ENCODE measurements at places on chromosomes 5 and 9.

- no peak for DNase-seq
Measured at GRCh38 chr9:107213561-107214028, 69.5 kb upstream of the RAD23B start.

DNA sequence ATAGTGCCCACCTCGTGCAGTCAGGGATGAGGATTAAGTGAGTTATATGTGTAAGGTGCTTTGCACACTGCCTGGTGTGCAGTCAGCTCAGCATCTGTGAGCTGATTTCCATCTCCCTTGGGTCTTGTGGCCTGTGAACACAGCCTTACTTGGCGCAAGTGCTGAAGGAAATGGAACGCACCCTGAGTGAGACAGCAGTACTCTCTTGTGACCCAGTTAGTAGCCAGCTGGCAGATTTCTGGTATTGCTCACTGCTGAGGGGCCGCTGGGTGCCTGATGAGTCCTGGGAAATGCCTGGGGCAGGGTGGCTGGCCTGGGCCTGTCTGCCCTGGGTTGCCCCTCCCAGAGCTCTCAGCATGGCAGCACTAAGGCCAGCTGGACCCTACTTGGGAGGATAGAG is 90.9 kb upstream of the BOD1 start:
- no peak for DNase-seq

DNA sequence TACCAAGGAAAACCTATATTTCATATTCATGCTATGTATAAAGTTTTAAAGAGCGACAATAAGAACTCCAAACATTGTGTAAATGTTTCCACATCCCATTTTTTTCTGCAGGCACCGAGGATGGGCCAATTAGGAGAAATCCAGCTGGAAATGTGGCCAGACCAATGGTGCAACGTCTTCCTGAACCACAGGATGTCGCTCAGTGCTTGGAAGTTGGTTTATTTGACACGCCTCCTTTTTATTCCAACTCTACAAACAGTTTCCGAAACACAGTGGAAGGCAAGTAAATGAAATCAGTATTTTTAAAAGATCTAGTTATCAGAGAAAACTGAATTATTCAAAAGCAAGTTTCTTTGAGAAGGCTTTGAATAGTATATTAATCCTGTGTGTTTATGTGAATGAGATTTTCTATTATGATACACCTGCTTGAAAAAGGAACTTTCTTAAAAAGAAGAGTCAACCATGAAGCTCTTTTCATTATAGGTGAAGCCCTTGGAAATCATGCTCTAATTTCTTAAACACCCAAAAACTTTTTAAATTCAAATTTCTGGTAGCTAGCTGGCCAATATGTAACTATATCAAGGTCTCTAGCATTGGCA is 9.1 kb downstream of the TYRP1 start:
- peak; percentile 12 for DNase-seq

DNA sequence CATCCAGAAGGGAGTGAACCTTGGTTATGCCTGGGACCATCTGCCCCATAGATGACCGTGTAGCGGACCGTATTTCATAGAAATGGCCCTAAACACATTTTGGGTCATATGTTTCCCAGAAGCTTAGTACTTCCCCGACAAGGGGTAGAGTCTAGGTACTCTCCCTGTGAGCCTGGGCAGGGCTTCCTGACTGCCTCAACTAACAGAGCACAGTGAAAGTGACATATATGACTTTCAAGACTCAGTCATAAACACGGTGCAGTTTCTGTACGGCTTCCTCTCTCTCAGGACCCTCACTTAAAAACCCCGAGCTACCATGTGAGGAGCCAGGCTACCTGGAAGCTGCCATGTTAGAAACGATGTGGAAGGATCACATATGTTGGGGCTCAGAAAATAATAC is 20.9 kb downstream of the C9orf57 start:
- DNase-seq, result no peak

- DNase-seq, result no peak
Measured at GRCh38 chr5:173915310-173916014, 27.3 kb downstream of the CPEB4 start.

- no peak for DNase-seq
Measured at GRCh38 chr5:155794795-155795194, 532.2 kb upstream of the SGCD start.

DNA sequence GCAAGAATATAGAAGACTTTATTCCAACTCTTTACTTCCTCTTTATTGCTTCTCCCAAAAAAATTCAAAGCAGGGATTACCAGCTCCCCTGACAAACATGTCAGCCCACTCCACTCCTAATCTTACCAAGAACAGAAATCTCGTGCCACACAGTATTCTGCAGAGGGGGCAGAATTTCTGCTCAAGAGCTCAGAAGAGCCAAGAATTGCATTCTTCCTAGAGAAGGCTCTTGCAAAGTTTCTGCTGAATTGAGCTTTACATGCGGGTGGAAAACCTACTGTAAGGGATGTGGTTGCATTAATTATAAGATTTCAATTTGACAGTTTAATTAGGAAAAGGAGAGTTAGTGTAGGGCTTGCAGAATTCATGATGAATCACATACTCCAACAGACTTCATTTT is 428.5 kb downstream of the CETN3 start:
- DNase-seq, result no peak

- no peak for DNase-seq
Measured at GRCh38 chr5:137366526-137366925, 132.6 kb downstream of the SPOCK1 start.

DNA sequence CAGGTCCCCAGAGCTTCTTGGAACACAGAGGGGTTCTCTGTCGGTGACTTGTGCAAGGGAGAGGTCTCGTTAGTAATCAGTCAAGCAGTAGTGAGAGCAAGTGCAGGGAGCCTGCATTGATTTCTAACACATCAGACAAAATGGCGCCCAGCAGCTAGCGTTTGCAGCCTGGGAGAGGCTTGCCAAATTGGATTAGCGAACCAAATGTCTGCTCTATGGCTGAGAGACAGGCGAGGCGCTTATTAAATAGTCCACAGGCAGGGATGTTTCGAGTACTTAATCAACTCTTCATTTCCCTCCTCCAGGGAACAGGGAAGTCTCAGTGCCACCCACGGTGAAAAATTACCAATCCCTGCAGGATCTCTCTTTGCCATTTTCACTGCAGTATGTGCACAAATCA is 131.4 kb upstream of the SHB start:
- no peak for DNase-seq

- DNase-seq, result no peak
Measured at GRCh38 chr5:94517490-94518488, 100.6 kb downstream of the KIAA0825 start.

- DNase-seq, result no peak
Measured at GRCh38 chr9:18718932-18719331, 245.0 kb downstream of the ADAMTSL1 start.

GRCh38 chr5:134149571-134150303 is 27.0 kb downstream of the SKP1 start:
- peak; percentile 10 for DNase-seq

- DNase-seq, result no peak
Measured at GRCh38 chr5:104646416-104646815, 1083.8 kb upstream of the NUDT12 start.

DNA sequence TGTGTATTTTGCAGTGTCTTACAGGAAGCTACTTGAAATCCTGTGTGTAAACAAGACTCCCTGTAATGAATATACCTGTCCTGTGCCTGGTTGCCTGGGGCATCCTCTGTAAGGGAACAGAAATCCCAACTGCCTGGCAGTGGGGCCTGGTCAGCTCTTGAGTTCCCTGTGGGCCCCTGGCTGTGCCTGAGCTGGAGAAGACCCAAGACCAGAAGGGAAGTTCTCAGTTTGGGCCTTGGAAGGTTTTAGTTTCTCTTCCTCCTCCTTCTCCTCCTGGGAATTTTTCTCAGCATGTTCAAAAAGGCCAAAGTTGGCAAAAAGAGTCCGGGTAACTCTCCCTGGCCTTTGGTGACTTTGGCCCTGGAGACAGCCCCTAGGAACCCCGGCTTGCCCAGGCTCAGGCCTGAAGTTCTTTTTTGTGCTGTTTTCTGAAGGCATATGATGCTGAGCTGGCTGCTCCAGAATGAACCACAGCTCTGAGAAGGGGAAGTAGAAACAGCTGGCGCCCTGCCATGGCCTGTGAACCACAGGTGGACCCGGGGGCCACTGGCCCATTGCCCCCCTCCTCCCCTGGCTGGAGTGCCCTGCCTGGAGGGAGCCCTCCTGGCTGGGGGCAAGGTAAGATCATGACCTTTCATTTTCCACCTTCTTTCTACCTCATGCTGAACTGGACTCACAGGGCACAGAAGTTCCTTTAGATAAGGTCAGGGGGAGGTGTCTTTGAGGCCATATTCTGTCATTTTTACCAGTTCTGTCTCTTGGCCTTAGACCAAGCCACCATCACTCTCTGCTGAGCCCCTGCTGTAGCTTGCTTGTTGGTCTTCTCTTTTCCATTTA is 5.8 kb downstream of the TMEM268 start:
- peak; percentile 45 for DNase-seq

GRCh38 chr9:95771556-95772246 is 103.8 kb upstream of the ERCC6L2 start:
- DNase-seq, result peak; percentile 10
